ENCODE measurements at places on chromosomes 13 and 19. TPM values are rescaled to one million over a fixed set of nuclear protein-coding genes. Genes with fewer than 3 reads are reported as not detected.

DNA sequence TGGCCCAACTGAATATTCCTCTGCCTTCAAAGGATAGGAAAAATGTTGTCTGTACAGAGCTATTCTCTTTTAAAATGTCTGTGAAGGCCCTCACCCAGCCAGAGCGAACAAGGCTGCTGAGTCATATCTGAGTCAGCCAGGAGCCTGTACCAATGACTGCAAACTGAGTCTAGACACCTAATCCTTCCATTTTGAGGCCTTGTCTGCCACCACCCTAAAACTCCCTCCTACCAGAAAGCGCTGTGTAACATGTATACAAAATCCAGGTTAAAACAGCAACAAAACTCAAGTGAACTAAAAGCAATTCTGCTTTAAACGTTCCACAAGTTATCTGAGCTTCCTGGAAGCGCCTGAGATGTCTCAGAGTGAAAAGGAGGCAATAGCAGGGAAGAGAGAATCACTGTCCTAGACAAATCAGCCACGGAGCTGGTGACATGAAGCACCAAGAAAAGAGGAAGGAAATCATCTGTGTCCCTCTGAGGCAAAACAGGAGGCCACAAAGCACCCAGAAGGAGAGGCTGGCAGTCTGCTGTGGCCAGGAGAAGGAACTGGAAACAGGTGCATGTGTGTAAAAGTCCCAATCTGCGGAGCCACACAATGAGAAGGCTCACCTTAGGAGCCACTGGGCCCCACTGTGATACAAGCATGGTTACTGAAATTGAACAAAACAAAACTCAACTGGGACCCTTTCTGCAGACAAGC is 10.2 kb downstream of the DHRS12 start:
- peak; percentile 61 for DNase-seq

GRCh38 chr19:11106477-11106876 is 17.2 kb downstream of the LDLR start:
- DNase-seq = no peak

IL4I1 gene
- total RNA-seq = not detected

RXFP2 gene
- total RNA-seq = not detected

DNA sequence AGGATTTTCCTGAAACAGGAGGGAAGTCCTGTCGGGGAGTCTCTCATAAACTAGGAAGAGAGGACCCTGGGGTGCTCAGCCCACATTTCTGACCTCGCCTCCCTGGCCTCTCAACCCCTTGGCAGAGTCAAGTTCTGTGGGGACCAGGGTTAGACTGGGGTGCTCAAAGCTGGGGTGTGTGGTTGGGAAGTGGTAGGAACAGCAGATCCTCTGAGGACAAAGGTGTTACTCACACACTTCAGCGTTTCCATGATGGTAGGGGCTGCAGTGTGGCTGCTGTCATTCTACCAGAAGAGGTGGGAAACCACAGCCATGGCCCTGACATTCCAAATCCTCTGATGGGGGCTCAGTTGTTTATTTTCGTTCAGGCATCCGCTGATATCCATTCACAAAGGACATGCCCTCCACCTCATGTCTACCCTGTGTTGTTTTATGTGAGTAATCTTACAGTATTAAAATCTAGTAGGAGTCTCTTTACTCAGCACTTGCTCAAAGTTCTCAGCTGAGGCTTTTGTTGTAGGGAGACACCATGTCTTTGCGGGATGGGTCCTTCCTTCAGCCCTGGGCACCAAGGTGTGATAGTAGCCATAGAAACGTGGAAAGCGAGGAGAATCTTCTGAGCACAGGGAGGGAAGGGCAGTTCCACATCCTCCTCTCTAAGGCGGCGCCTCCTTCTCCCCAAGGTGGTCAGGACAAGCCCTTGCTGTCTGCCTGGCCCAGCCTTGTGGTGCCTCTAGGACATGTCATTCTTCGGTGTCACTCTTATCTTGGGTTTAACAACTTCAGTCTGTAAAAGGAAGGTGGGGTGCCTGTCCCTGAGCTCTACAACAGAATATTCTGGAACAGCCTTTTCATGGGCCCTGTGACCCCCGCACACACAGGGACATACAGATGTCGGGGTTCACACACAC is 1.5 kb downstream of the KIR2DL3 start:
- no peak for DNase-seq

RFPL4A gene
- total RNA-seq = not detected

GRCh38 chr19:51183629-51184028 is 41.3 kb upstream of the CD33 start:
- no peak for DNase-seq

DNA sequence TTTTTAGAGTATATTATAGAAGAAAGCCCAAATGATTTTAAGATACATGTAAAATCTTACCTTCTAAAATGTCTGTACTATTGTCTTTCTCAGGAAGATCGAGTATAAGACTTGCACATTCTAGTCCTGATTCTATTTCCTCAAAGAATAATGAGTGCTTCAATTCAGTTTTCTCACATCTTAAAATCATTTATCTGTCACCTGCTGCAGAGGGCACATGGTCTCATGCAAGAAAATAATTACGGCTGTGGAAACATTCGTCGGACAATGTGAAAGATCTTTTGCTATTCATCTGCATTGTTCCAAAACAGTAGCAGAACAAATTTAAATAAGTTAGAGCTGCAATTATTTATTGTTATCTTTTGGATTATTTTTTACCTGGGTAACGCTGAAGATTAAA is 1403.5 kb downstream of the PCDH9 start:
- DNase-seq = no peak

DNA sequence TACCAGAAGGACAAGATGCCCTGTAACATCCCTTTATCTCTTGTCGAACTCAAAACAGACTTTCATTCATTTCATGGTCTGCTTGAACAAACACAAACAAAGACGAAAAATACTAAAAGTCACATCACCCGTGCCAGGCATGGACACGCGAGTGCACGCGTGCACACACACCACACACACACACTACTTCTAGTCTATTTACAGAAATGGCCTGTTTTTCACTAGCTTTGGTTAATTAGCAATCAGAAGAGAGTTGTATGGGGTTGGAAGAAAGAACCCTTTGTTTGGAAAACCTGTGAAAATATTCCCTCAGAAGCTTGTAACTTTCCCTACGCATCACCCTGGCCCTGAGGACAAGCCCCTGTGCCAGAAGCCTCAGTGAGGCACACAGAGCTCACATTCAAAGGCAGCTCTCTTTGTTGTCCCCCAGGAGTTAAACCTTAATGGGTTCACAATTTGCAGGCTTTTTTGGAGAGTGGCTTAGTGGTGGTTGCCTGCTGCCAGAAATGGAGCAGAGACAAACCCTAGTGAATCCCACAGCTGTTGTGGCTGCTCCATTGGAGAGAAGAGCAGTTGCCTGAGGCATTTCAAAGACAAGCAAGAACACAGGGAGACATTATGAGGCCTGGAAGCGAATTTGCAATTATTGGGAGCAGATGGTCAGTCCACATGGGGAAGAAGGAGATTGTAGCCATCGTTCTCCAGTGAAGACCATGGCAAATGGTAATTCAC is 55.9 kb downstream of the STARD13 start:
- DNase-seq = no peak

DNA sequence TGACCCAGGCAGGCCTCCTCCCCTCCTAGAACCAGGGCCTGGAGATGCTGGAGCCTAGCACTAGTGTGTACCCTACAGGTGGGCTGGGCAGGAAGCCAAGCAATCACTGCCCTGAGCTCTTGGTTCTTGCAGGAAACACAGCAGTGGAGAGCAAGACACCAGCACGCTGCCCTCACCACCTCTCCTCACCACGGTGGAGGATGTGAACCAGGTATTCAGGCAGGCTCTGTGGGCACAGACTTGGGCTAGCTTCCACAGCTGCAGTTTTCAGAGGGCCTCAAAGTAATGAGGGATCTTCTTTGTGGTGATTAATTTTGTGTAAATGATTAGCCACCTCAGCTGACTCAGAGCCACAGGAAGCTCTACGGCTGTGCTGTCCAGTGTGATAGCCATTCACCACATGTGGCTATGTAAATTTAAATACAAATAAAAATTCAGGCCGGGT is 13.6 kb upstream of the GPI start:
- DNase-seq = no peak

ANGPTL4 gene
- total RNA-seq = not detected

GRCh38 chr13:79470666-79471065 is 10.3 kb upstream of the NDFIP2 start:
- no peak for DNase-seq

DNA sequence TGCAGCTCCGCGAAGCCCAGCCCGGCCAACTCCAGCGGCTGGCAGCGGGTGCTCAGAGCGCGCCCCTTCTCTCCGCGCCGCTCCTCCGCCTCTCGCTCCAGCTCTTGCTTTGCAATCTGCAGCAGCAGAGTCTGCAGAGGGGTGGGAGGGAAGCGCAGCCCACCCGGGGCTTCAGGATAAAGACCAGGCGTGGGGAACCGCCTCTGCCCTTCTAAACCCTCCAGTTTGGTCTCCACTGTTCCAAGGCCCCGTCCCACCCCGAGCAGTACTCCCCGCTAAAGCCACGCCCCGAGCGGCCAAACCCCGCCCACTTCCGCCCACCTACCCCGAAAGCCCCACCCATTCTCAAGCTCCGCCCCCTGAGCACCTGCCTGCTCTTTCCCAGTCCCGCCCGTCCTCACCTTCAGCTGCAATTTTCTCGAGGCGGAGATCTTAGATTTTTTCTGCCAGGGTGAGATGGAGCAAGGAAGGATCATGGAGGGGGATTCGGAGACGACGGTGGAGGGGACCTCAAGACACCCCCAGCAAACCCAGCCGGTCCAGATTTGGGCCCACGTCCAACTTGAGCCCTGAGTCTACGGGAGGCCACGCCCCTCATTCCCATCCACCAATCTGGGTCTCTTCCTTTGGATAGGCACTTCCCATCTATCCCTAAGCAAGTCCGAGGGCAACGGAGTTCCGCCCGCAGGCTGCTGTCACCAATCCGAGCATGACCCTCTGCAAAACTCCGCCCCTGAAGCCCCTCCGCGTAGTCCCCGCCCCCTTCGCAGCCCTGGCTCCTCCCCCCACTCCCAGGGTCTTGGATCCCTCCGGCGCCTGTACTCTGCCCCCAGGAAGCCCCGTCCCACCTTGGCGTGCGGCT is 1.1 kb downstream of the TNNI3 start:
- DNase-seq = peak; percentile 88

Data from PC-9 (cell line).